ENCODE measurements at places on chromosomes 16 and 17. TPM values are rescaled to one million over a fixed set of nuclear protein-coding genes. Genes with fewer than 3 reads are reported as not detected.

TEX19 gene
- total RNA-seq: not detected

TM4SF5 gene
- not detected for total RNA-seq

PRR11 gene
- 76.9 TPM for total RNA-seq

HOXB8 gene
- not detected for total RNA-seq

SNRNP25 gene
- 60.3 TPM for total RNA-seq

CCR7 gene
- 304 TPM for total RNA-seq
